Activated CD4-positive, alpha-beta T cell treated with anti-CD3 and anti-CD28 coated beads for 24 hours (primary cell): ENCODE measurements at places on chromosomes 5 and 9.

DNA sequence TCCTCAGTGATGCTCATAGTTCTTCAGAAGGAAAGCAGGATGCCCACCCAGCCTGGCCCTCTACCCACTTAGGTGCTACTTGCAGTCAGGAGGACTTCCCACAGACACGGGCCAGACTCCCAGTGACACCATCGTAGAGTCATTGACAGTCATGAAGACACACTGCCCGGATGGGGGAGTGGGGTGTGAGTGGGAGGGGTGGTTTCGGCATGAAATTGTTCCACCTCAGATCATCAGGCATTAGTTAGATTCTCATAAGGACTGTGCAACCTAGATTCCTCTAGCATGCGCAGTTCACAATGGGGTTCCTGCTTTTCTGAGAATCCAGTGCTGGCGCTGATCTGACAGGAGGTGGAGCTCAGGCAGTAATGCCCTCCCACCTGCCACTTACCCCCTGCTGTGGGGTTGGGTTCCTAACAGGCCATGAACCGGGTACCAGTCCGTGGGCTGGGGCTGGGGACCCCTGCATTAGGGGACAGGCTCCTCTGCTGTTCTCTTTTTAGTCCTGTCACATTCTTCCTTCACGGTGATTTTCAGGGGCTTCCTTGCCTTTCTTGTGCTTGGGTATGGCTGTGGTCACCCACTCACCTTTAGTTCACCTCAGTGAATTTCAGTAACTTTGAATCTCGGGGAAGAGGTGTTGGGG, 88.2 kb upstream of the ANKRD55 start:
- DNase-seq = no peak

DNA sequence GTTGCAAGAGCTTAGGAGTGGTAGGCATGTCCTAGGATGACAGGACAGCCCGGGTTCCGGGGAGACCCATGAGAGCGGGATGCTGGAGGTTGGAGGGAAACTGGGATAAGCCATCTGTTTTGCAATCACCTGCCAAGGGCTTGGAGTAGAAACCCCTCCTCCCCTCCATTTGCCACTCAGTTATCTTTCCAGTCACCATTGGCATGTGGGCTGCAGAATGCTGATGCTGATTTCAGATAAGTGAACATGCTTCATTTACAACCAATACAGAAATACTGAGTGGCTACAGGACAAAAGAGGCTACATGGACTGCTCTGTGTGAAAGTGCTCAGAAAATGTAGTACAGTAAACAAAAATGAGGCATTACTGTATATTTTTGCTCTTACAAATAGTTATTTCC, 93.4 kb upstream of the KIF2A start:
- DNase-seq = no peak

- DNase-seq = peak; percentile 46
Measured at GRCh38 chr5:175444060-175444904, at the start of gene DRD1. TSS of gene DRD1 (minus strand) at chr5:175444182. CDS start at chr5:175443099, 1,083 bp downstream.

GRCh38 chr9:21679432-21679831, 123.0 kb upstream of the MTAP start:
- no peak for DNase-seq

DNA sequence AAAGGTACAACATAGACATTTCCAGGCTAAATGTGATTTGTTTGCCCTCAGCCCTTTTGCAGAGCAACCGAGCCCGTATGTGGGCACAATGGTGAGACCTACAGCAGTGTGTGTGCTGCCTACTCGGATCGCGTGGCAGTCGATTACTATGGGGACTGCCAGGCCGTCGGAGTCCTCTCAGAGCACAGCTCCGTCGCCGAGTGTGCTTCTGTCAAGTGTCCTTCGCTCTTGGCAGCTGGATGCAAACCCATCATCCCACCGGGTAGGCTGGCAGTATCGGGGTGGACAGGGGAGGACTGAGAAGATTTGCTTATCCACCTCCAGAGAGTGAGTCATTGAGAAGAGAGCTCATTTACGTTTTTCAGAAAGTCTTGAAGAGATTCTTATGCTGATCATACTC, 17.8 kb upstream of the GLIPR2 start:
- DNase-seq = no peak
